Prostate gland (tissue), 2 donors: ENCODE measurements at places on chromosomes 4 and X.

DNA sequence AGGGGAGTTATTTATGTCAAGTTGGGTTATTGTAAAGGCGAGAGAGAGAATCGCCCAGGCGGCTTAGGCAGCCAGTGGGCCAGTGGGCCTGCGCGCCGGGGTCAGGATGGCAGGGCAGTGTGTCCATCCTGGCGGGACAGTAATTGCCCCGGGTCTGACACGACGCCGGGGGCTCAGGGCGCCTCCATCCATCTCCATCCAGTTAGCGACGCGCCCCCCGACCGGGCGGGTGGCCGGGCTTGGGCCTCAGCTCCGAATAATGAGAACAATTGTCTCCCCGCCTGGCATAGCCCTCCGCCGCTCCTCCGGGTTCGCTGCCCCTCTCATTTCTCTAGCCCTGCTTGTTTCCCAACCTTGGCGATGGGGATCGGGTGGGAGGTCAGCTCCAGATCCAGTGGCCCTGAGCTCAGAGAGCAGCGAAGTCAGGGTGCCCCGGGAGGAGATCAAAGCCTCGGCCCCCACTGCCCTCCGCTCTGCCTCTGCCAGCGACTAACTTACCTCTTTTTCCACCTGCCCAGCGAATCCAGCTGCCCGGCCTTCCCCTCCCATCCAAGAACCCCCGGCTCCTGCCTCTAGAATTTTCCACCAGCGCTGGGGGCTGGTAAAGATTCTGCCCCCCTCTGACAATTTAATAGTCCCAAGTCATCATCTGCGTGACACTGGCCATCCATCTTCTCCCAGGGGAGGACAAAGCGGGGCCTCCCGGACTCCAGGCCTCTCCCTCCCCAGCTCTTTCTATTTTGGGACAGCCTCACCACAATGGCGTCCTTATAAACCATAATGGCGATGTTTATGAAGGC lies 56.9 kb upstream of the TMEM33 start:
- no peak for DNase-seq

GRCh38 chr4:159497936-159498335 lies 395.1 kb downstream of the RAPGEF2 start:
- no peak for DNase-seq

DNA sequence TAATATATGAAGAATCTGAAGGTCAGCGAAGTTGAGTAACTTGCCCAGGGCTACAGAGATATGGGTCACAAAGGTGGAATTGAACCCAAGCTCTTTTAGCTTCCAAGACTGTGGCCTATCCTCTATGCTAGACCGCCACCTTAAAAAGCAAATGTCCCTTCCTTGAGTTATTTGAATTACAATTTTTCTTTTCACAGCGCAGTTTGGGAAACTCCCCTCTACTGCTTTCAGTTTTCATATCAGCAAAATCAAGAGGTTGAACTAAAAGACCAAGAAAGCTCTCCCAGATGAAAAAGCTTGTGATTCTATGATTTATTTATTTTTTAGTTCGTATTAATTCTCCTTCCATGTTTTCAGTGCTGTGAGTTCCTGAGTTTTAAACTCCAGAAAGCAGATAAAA lies 174.5 kb upstream of the C1QTNF7 start:
- DNase-seq: no peak

- no peak for DNase-seq
These were observed 10.6 kb upstream of the XKRX start for GRCh38 chrX:100939333-100939732.
